ENCODE measurements at places on chromosomes 1 and 21. TPM values are rescaled to one million over a fixed set of nuclear protein-coding genes. Genes with fewer than 3 reads are reported as not detected.

Gene SPRR2B
- total RNA-seq, result not detected

Gene GNG4
- total RNA-seq, result 4.4 TPM

Gene COL11A1
- 0.16 TPM for total RNA-seq

Gene DCLRE1B
- total RNA-seq, result not detected

Gene C1orf167
- not detected for total RNA-seq

Gene LAPTM5
- 21.3 TPM for total RNA-seq

DNA sequence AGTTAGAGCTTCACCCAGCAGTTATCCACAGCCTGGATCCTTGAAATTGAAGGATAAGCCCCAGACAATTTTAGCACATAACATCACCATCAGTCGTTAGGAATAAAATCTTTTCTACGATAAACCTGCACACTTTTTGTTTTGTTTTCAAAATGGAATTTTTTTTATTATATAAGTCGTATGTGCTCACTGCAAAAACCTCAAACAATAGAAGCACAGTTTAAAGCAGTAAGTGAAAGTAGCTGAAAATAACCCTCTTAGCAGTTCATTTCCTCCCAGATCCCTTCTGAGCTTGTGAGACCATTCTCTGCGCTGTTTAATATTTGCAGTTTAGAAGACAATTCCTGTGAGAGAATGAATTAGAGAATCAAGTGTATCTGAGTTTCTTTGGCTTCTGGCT lies 38.3 kb downstream of the ELK4 start:
- DNase-seq, result no peak
- no peaks in the 10 kb centered on the region for H3K36me3 ChIP-seq
- no peaks in the 10 kb centered on the region for H3K27me3 ChIP-seq
- H3K27ac ChIP-seq, result no peak overlapping the region
- peaks cover 33% of the 10 kb centered on the region for H3K4me1 ChIP-seq

- H3K36me3 ChIP-seq, result no peaks in the 10 kb centered on the region
- H3K4me1 ChIP-seq, result no peaks in the 10 kb centered on the region
- no peaks in the 10 kb centered on the region for H3K27me3 ChIP-seq
- DNase-seq, result no peak
- H3K4me3 ChIP-seq, result no peak overlapping the region
- H3K27ac ChIP-seq, result no peak overlapping the region
These were observed 176.8 kb upstream of the PDE4B start for GRCh38 chr1:65615859-65616258.

DNA sequence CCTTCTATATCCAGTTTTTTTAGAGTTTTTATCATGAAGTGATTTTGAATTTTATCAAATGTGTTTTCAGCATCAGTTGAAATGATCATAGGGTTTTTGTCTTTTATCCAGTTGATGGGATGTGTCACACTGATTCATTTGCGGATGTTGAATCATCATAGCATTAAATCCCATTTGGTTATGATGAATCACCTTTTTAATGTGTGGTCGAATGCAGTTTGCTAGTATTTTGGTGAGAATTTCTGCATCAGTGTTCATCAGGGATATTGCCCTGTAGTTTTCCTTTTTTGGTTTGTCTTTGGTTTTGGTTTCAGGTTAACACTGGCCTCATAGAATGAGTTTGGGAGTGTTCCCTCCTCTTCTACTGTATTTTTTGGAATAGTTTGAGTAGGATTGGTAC lies 80.3 kb downstream of the DIRAS3 start:
- H3K27me3 ChIP-seq, result no peaks in the 10 kb centered on the region
- H3K4me1 ChIP-seq, result no peaks in the 10 kb centered on the region
- H3K4me3 ChIP-seq, result no peak overlapping the region
- H3K36me3 ChIP-seq, result no peaks in the 10 kb centered on the region

DNA sequence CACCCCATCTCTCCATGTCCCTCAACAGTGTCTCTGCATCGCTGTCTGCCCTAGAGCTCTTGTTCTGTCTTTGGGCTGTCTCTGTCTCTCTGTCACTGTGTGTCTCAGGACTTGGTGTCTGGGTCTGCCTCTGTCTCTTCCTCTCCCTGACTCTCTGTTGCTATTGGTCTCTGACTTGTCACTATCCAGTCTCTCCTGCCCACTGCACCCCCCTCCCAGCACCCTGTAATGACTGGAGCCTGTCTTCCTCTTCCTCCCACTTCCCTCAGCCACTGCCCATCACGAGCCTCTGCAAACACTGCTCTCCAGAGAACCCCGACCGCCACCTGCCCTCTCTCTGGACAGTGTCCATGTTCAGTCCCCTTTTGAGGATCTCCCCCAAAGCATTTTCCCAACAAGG lies 12.1 kb downstream of the PEAR1 start:
- no peak overlapping the region for H3K4me3 ChIP-seq
- no peak overlapping the region for H3K27ac ChIP-seq
- peaks cover 29% of the 10 kb centered on the region for H3K27me3 ChIP-seq
- H3K4me1 ChIP-seq, result peaks cover 6% of the 10 kb centered on the region
- DNase-seq, result no peak

- H3K4me1 ChIP-seq, result peaks cover 6% of the 10 kb centered on the region
- no peak for DNase-seq
- H3K36me3 ChIP-seq, result no peaks in the 10 kb centered on the region
These were observed 9.1 kb upstream of the PADI2 start for GRCh38 chr1:17128361-17128760.

DNA sequence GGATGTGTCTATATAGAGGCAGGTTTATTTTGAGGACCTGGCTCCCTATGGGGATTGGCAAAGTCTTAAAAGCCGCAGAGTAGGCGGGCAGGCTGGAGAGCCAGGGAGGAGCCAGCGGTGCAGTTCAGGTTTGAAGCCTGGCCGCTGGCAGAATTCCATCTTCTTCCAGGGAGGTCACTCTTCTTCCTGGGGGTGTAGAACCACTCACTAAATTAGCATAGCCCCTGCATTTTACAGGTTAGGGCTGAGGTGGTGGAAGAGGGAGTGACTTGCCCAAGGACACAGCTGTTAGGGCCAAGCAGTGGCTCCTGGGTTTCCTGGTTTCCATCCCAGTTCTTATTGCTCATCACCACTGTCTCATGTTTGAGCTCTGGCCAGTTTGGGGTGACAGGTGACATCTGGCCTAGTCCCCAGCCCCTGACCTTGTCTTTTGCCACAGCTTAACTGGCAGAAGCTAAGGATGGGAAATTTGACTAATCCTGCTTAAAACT lies 1.4 kb downstream of the PINK1 start:
- H3K4me1 ChIP-seq, result peaks cover 23% of the 10 kb centered on the region
- H3K4me3 ChIP-seq, result peak overlapping the region; percentile 68
- H3K36me3 ChIP-seq, result peaks cover 6% of the 10 kb centered on the region
- DNase-seq, result peak; percentile 59

DNA sequence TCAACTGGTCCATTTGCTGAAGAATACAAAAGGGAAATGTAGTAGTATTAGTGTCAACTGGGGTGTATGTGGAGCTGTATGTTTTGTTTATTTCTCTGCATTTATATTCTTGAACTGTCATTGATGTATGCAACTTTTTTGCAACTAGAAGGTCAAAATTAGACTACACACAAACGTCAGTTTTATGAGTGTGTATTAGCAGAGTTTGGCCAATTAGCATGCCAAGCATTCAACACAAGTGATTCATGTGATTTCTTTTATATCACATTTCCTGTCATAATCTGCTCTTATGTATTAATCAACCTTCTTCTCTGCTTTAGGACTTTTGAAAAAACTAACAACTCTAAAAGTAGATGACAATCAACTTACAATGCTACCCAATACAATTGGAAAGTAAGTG lies 211.1 kb downstream of the LRRC40 start:
- no peak overlapping the region for H3K27ac ChIP-seq
- H3K4me1 ChIP-seq, result no peaks in the 10 kb centered on the region
- no peaks in the 10 kb centered on the region for H3K36me3 ChIP-seq
- no peak for DNase-seq
- no peaks in the 10 kb centered on the region for H3K27me3 ChIP-seq
- no peak overlapping the region for H3K4me3 ChIP-seq

DNA sequence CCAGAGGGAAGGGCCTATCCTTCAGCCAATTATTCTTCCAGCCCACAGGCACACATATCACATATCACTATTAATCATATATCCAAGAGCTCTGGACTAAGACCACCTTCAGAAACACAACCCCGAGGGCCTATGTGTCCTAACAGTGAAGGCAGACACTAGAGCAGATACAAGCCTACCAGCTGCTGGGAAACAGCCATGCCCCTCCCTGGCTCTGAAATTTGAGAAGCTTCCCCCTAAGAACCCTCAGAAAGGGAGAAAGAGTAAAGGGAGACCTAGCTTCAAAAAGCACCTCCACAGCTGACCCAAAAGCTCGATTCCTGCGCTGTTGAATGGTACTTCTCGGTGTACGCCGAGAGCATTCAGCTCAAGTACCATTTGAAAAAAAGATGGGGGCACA lies 17.4 kb downstream of the CNN3 start:
- H3K27ac ChIP-seq, result no peak overlapping the region
- no peaks in the 10 kb centered on the region for H3K27me3 ChIP-seq
- H3K4me1 ChIP-seq, result peaks cover 61% of the 10 kb centered on the region
- H3K4me3 ChIP-seq, result no peak overlapping the region

DNA sequence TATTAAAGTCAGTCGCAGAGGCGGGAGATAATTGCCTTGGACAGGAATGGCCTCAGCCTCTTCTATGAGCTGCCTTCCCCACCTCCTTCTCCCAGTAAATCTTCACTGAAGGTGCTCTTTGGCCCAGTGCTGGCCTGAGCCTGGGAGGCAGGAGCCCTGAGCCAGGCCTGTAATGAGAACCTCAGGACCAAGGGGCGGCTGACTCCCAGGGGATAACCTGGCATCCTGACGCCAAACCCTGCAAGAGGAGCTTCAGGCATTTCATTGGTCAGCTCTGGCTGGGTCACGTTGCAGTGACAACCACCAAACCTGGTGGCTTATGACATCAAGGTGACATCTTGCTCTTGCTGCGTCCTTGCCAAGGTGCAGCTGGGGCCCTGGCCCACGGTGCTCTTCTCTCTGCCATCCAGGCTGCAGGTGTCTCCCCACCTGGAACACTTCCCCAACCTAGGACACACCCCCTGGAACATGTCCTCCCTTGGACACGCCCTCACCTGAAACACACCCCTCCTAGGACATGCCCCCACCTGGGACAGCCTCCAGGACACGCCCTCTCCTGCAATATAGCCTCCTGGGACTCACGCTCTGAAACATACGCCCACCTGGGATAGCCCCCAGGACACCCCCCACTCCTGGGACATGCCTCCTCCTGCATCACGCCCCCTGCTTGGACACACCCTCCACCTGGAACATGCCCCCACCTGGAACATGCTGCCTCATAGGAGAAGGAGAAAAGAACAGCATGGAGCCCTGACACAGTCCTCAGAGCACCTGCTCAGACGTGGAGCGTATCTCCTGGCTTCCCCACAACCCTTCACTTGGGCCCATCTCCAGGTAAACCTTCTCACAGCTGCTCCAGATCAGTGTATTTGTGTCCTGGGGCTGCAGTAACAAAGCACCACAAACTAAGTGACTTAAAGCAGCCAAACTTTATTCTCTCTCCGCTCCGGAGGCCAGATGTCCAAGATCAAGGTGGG lies 333.6 kb downstream of the NPHP4 start:
- peak; percentile 57 for DNase-seq
- H3K4me1 ChIP-seq, result no peaks in the 10 kb centered on the region
- H3K27ac ChIP-seq, result no peak overlapping the region
- H3K36me3 ChIP-seq, result no peaks in the 10 kb centered on the region
- no peak overlapping the region for H3K4me3 ChIP-seq
- H3K27me3 ChIP-seq, result no peaks in the 10 kb centered on the region

DNA sequence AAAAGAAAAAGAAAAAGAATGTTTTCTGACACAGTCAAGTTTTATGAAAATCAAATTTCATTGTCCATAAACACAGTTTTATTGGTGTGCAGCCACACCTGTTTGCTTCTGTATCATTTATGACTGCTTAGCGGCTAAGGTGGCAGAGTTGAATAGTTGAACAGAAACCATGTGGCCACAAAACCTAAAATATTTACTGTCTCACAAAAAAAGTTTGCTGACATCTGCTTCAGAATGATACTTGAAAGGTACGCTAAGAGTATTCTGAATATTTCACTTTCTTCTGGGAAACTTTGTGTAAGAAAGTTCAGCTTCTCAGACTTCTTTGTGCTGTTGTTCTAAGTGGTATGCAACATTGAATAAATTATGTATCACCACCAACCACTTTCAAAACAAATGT lies 6.2 kb downstream of the KCNK1 start:
- DNase-seq, result no peak
- peak overlapping the region; percentile 77 for H3K27ac ChIP-seq
- peaks cover 5% of the 10 kb centered on the region for H3K27me3 ChIP-seq
- peaks cover 8% of the 10 kb centered on the region for H3K4me1 ChIP-seq
- no peaks in the 10 kb centered on the region for H3K36me3 ChIP-seq
- H3K4me3 ChIP-seq, result no peak overlapping the region

DNA sequence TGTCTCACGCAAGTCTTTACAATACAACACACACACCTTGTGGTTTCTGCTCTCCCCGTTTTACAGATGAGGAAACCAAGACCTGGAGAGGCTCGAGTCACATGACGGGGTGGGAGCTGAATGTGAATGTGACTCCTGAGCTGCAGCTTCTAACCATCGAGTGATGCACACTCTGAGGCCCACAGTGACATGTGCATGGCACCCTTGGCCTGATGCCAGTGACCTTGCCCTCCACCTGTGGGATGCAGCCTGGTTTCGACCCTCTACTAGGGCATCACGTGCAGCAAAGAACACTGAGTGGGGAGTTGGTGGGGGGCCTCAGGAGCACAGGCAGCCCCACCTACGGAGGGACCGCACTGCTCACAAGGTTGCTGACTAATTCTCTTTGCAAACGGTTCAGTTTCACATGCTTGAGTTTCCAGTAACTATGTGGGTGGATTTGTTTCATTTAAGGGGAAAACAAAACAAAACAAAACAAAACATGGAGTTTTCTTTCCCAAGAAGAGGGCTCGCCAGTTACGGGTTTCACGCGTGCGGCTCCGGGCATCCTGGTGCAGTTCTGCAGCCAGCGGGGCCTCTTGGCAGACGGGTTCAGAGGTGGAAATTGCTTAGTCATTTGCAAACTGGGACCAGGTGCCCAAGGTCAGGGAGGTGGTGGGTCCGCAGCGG lies 22.9 kb downstream of the SPSB1 start:
- DNase-seq, result no peak
- no peak overlapping the region for H3K4me3 ChIP-seq
- H3K27me3 ChIP-seq, result no peaks in the 10 kb centered on the region
- H3K4me1 ChIP-seq, result peaks cover 5% of the 10 kb centered on the region
- H3K27ac ChIP-seq, result peak overlapping the region; percentile 59
- H3K36me3 ChIP-seq, result no peaks in the 10 kb centered on the region

- peak overlapping the region; percentile 9 for H3K27ac ChIP-seq
- H3K36me3 ChIP-seq, result no peaks in the 10 kb centered on the region
- H3K4me1 ChIP-seq, result peaks cover 35% of the 10 kb centered on the region
- no peak for DNase-seq
These were observed 59.1 kb downstream of the NFIA start for GRCh38 chr1:61141288-61142042.

Data from transverse colon (tissue), 4 donors.